Hepatocyte (in vitro differentiated cells): ENCODE measurements at places on chromosomes 3 and 15. TPM values are rescaled to one million over a fixed set of nuclear protein-coding genes. Genes with fewer than 3 reads are reported as not detected.
A peak's percentile ranks its signal among the peaks of the same experiment; 100 is the strongest.

DNA sequence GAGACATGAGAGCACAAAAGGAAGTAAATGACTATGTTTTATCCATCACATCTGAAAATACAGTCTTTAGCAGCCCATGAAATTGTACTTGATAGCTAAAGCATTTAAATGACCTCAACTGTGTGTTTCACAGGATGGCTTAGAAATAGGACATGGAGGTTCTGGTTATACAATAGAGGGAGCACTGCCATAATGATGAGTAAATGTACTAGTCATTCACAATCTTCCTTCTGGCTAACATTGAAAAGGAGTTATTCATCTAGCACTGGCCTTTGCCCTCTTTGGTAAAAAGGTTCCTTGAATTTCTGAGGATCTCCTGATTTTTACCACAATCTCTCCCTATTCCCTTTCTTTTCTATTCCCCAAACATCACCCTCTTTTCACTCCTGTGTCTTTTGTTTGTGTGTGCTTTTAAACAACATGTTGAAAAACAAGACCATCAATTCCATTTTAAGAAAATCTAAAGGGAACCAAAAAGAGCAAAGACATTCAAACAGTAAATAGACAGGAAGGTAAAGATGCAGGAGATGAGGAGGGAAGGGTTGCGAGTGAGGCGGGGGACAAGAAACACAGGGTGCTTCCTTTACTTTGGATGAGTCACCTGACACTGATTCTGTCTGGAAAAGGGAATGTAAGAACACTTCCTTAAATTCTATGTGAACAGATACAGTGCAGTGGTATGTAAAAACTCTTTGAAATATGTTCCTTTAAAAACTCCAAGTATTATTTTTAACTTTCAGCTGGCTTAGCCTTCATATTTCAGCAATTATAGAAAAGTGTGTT is 619.0 kb downstream of the MECOM start:
- no peak for DNase-seq

Gene CAPN7
- 21.6 and 24.3 TPM in 2 replicates for polyA plus RNA-seq

DNA sequence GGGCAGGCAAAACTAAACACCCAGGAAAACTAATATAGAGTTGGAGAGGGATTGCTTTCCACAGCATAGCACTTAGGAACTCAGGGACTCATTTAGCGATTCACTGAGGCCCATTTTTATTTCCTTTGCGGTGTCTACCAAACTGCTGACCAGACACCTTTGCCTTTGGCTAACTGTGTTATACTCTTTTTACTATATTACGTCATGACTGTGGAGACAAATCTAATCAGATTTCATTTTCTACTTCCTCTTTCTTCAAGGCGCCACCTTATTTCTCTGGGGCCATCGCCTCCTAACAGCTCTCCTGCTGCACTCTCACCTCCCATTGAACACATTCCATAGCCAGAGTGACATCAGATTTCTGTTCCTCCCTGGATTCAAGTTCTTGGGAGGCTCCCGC is 215.7 kb upstream of the WNT5A start:
- DNase-seq = no peak

Gene CHRD
- polyA plus RNA-seq = 13.3 and 16.1 TPM in 2 replicates

DNA sequence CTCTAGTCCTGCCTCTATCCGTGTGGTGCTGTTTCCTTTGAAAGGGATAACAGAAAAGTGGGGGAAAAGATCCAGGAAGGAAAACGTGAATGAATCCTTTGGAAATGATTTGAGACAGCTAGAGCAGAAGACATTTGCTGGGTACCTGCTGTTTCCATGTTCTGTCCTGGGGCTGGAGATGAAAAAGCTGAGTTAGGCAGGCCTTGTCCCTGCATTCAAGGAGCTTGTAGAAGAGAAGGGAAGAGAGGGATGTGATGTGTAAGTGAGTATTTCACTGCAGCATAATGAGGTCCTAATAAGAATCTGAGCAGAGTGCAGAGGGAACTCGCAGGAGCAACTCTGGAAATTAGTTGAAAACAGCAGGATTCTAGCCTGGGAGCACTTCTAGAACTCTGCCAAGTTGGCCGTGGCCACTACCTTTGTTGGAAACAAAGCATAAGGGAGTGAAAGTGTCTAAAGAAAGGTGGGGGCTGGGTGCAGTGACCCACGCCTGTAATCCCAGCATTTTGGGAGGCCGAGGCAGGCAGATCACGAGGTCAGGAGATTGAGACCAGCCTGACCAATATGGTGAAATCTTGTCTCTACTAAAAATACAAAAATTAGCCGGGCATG is 13.8 kb upstream of the SEMA4B start:
- DNase-seq = no peak

GRCh38 chr15:57857871-57858270 is 151.4 kb downstream of the POLR2M start:
- DNase-seq = no peak

DNA sequence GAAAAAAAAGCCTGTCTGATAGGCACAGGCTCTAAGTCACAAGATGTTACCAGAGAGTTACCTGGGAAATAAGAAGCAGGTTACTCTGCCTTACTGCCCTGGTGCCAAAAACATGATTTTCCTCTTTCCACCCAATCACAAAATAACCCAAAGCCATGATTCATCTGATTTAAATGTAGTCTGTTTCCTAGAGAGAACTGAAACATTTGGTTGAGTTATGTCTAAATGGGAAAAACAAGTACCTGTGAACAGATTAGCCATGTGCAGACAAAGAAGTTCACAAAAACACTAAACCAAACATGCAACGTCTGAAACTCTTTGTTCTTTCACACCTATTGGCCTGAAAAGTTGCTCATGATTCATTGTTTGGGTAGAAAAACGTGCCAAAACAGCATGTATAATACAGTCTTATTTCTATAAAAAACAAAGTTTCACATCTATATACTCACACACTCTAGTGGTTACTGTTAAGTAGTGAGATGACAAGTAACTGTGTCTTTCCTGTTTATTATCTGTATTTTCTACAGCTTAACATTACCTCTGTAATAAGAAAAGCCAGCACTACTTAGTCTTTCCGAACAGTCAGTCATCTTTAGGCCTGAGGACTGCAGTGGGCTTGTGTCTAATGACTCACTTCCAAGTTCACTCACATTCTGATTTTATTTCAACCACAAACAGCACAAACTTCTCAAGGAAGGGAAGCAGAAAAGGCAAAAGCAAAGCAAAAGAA is 30.2 kb downstream of the FAM174B start:
- DNase-seq = no peak

GRCh38 chr15:29208836-29209235 is 60.8 kb downstream of the NSMCE3 start:
- no peak for DNase-seq

- peak; percentile 45 for DNase-seq
These were observed 9.6 kb upstream of the RASA2 start for GRCh38 chr3:141477224-141477623.

DNA sequence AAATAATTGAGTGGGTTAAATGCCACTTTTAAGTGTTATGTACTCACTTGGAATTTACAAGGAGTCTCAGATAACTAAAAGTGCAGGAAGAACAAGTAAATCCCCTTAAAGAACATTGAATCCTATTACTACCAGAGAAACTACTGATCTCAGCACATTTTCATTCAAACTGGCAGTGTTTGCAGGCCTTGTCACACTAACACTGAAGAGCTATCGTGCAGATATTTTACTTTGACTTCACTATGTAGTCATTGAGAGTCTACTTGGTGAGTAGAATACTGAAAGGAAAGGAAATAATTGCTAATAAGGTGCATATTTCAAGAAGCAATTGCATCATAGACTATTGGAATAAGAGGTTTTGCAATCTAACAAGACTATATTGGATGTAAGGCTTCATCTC is 721.4 kb upstream of the CBLB start:
- DNase-seq = no peak

DNA sequence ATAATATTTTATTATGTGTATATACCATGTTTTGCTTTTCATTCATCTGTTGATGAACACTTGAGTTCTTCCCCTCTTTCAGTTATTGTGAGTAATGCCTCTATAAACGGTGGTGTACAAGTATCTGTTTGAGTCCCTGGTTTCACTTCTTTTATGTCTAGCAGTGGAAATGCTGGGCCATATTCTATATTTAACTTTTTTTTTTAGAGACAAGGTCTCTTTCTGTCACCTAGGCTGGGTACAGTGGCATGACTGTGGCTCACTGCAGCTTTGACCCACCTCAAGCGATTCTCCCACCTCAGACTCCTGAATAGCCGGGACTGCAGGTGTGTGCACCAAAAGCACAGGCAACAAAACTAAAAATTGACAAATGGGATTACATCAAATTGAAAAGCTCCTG is 19.9 kb downstream of the GOLM2 start:
- no peak for DNase-seq

Gene CYP8B1
- polyA plus RNA-seq = 2.2 and 4.5 TPM in 2 replicates

DNA sequence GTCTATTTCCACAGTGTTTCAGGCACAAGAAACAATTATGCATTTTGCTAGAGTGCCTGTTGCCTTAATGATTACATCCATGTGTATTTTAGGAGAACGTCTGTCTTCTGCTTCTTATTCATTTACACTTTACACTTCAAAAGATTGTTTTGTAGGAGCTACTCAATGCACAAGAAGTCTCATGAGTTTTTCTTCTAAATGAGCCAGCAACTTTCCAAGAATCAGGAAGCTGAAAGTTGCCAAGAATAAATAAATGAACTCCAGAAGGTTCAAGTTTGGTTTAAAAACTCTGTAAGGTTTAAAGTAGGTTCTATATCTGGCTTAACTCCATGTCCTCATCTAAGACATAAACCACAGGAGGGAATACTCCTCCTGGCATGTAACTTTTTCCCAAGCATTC is 103.8 kb upstream of the ADPGK start:
- no peak for DNase-seq

DNA sequence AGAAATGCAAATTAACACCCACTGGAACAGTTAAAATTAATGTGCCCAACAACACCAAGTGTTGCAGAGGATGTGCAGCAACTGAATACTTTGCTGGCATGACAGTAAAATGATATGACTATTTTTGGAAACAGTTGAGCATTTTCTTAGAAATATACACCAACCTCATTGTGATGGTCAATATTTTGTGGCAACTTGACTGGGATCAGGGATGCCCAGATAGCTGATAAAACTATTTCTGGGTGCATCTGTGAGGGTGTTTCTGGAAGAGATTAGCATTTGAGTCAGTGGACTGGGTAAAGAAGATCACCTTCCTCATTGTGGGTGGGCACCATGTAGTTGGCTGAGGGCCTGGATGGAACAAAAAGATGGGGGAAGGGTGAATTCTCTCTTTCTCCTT is 57.9 kb downstream of the RPLP1 start:
- no peak for DNase-seq

- DNase-seq = no peak
These were observed 53.5 kb upstream of the PCSK6 start for GRCh38 chr15:101543026-101543390.

Gene KBTBD13
- polyA plus RNA-seq = 0.10 and 0.56 TPM in 2 replicates

DNA sequence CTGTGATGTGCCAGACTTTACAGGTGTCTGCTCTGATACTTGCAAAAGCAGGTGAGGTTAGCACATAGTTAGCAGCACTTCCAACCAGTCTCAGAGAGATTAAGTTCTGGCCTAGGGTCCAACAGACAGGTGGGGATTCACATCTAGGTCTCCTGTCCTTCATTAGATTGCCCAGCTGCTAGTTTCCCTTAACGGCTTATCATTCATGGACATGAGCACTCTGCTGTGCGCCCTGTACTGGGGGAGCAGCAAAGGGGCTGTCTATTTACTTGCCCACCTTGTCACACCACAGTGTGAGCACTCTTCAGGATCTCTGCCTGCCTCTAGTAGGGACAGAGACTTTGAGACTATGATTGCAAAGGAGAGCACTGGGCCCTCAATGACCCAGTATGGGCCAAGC is 8.7 kb downstream of the SPSB4 start:
- DNase-seq = no peak

GRCh38 chr3:59093521-59093920 is 43.7 kb upstream of the CFAP20DC start:
- no peak for DNase-seq
